ENCODE measurements at places on chromosomes 2 and 18. TPM values are rescaled to one million over a fixed set of nuclear protein-coding genes. Genes with fewer than 3 reads are reported as not detected.
A peak's percentile ranks its signal among the peaks of the same experiment; 100 is the strongest.

DNA sequence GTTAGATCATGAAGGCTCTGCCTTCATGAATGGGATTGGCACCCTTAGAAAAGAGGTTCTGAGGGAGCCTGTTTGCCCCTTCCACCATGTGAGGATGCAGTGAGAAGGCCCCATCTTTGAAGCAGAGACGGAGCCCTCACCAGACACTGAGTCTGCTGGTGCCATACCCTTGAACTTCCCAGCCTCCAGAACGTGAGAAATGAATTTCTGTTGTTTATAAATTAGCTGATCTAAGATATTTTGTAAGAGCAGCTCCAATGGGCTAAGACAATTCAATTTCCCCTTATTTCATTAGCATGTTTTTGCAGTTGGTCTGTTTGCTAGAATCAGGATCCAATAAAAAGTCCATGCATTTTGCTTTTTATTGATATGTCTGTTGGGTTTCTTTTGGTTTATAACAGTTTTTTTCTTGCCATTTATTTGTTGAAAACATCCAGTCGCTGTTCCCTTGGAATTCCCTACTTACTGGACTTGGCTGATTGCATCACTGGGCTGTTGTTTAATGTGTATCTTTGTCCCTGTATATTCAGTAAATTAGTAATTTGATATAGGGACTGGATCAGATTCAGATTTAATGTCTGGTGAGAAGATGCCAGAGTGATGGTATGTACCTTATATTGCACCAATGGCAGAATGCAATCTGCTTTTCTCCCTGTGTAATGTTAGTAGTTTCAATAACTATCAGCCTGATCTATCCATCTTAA lies 24.0 kb upstream of the GREB1 start:
- DNase-seq, result no peak

DNA sequence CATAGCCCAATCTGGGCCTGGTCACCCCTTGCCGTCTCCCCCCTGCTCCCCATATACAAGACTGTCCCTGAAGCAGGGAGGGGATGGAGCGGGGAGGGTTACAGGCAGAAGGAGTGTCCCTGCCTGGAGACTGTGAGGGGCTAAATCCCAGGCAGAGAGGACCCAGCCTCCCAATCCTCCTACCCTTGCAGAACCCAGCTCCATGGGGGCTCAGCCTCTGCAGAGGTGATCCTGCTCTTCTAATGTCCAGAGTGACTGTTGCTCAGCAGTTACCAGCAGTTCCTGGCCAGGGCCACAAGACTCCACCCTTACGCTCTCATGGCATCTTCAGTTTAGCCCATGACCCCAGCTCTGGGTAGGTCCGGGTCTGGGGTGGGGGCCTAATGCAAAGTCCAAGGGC lies 58.1 kb downstream of the COA5 start:
- DNase-seq, result no peak

GRCh38 chr18:46329736-46330246 lies 225.6 kb downstream of the HAUS1 start:
- no peak for DNase-seq

NEB gene
- 1.1 TPM for total RNA-seq

GRCh38 chr2:207791579-207792243 lies 22.0 kb upstream of the FZD5 start:
- no peak for DNase-seq

TIA1 gene
- 119 TPM for total RNA-seq

LHCGR gene
- not detected for total RNA-seq

DNA sequence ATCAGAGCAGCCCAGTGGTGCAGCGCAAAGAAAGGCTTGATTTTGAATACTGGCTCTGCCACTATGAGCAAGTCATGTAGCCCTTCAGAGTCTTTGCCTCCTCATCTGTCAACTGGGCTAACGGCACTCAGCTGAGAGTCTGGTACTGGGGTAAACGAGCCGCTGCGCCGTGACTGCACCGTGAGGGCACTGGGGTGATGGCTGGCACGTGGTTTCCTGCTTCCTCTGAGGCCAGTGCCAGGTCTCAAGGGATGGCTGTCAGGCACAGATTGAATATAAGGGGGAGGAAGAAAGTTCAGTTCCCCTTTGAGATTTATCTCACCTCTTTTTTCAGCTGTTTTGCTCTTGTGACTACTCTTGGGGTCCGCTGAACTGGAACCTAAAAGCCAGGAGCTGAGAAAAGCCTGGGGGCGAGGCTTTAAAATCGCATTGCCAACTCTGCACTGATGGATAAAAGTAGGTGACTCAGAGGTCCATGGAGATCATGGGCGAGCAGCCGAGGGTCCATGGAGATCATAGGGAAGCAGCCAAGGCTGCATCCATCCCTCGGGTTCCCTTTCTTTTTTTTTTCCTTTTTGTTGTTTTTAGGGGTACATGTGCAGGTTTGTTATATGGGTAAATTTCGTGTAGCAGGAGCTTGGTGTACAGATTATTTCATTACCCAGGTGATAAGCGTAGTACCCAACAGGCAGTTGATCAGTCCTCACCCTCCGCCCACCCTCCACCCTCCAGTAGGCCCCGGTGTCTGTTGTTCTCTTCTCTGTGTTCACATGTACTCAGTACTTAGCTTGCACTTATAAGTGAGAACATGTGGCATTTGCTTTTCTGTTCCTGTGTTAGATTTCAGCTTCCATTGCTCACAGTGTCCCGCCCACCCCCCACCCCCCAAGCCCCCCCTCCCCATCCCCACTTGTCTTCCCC lies 114.3 kb downstream of the SPP2 start:
- peak; percentile 19 for DNase-seq

GRCh38 chr2:43368483-43369385 lies 142.3 kb upstream of the ZFP36L2 start:
- DNase-seq, result no peak

- no peak for DNase-seq
Measured at GRCh38 chr18:66616523-66616983, 12.7 kb upstream of the CDH19 start.

CHRNA1 gene
- total RNA-seq, result not detected

DNA sequence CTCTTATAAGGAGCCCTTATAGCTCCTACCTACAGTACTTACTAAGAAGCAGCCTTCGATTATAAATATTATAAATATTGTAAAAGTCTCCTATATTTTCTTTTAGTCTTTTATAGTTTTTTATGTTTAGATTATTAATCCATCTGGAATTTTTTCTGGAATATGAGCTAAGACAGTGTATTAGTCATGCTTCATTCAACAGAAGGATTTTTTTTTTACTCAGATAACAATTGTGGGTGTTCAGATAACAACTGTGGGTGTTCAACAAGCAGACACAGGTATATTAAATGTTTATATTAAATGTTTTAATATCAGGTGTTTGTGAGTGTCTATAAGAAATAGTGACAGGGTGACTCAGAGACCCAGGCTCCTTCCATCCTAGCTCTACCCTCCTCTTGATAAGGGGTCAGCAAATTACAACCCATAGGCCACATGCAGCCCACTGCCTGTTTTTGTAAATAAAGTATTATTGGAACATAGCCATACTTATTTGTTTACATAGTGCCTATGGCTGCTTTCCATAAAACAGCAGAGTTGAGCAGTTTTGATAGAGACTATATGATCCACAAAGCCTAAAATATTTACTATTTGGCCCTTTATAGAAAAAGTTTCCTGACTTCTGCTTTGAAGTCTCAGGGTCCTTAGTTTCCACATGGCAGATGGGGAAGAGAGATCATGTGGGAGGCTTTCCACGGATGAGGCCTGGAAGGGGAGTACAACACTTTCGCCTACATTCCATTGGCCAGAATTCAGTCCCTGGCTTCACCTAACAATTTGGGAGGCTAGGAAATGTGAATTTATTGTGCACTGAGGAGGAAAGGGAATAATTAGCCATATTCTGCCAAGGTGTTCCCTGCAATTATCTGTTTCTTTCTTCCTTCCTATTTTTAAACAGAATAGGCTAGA lies 4.3 kb upstream of the SPATS2L start:
- no peak for DNase-seq

MBD1 gene
- total RNA-seq, result 94.9 TPM

HOXD4 gene
- not detected for total RNA-seq

DNA sequence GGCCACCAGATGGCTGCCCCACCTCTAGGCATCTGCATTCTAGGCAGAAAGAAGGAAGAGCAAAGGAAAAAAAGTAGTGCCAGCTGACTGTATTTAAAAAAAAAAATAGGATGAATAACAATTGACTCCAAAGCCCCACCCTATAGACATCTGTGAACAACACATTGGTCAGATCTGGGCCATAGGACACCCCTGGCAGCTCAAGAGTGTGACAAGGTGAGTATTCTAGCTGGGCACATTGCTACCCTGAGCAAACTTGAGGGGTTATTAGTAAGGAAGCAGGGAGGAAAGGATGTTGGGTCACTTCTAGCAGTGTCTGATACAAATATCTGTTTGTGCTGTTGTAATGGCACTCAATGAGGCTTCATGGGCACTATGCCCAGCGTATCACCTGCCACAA lies 58.6 kb upstream of the NPAS2 start:
- no peak for DNase-seq

G6PC2 gene
- total RNA-seq, result not detected

GRCh38 chr2:129741623-129742022 lies 237.8 kb upstream of the RAB6C start:
- DNase-seq, result no peak

GRCh38 chr18:10449396-10449795 lies 5.0 kb upstream of the APCDD1 start:
- no peak for DNase-seq

DNA sequence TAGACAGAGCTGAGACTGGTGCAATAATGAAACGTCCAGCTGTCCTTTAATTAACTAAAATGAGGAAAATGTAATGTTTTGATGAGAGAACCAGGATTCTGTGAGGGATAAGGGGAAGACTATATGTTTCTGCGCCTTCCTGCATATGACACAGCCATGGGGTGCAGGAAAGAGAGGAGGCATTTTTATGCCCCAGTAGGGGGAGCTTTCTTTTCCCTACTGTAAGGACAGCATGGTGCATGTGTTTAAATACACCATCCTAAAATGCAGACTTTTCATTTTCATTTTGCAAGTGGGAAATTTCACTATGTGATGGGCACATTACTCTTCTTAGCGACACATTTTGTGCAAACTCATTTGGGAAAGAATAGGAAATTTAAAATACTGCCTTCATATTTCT lies 446.1 kb downstream of the ARHGAP15 start:
- DNase-seq, result no peak

EMILIN2 gene
- total RNA-seq, result 12.7 TPM

DNA sequence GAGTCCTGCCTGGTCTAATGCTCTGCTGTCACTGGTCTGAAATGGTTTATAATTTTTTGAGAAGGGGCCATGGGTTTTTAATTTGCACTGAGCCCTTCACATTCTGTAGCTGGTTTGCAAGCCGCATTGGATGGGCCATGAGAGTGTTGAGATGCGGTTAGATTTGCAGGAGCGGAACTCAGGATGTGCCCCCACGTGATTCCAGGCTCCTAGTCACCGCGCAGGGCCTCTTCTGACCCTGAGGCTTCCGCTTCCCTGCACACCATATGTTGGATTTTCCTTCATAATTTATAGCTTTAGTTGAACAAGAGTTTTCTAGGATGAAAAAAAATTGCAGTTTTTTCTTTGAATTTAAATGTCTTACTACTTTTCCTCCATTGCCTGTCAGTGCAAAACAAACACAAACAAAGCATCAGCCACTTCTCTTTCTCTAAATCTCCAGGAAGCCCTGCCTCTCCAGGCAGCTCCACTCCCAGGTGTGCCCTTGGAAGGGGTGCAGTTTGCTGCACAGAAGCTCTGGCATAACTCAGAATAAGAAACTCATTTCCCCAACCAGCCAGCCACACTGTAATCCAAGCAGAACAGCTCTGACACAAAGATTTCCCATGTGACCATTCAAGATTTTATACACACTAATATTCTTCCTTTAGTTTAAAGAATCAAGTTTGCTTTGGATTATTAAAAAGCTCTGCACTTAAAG lies 18.4 kb upstream of the TPO start:
- DNase-seq, result no peak

DNA sequence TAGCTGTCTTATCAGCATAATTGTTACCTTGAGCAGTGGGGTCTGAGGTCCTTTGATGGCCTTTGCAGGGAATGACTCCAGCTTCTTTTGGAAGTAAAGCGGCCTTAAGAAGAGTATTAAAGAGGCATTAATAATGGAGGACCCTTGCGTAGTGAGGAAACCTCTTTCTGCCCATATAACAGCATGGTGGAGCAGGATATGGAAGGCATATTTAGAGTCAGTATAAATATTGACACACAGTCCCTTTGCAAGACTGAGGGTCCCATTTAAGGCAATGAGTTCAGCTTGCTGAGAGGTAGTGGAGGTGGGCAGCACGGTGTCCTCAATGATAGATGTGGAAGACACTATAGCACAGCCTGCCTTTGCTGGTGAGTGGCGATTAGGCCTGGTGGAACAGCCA lies 32.7 kb downstream of the NCL start:
- DNase-seq, result no peak

GRCh38 chr2:108643261-108643849 lies 75.9 kb upstream of the RANBP2 start:
- no peak for DNase-seq

RNU2-63P gene
- 11.0 TPM for total RNA-seq

GRCh38 chr2:138113871-138114525 lies 149.7 kb downstream of the HNMT start:
- no peak for DNase-seq

- peak; percentile 80 for DNase-seq
Measured at GRCh38 chr18:62420513-62421209, 95.6 kb downstream of the TNFRSF11A start.

DNA sequence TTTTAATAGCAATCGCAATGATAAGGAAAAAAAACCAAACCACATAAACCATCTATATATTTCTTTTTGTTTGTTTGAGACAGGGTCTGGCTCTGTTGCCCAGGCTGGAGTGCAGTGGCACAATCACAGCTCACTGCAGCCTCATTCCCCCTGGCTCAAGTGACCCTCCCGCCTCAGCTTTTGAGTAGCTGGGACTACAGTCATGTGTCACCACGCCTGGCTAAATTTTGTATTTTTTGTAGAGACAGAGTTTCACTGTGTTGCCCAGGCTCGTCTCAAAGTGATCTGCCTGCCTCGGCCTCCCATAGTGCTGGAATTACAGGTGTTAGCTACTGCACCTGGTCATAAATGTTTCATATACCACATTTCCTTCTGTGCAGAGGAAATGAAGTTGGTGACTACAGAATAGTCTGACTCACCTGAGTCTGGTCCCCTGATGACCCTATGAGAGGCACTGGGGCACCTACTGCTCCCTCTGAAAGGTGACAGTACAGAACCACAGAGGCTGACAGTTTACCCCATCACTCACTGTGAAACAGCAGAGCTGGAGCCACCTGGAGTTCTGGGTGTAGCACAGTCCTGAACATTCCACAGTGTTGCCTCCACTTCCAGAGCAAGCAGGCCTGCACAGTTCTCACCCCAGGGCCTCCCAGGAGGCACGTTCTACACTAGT lies 183.7 kb upstream of the PXDN start:
- DNase-seq, result no peak

- DNase-seq, result no peak
Measured at GRCh38 chr2:16742026-16742425, 76.4 kb upstream of the CYRIA start.

SOWAHC gene
- 0.99 TPM for total RNA-seq
